Dermis blood vessel endothelial cell (primary cell): ENCODE measurements at places on chromosomes 6 and 20. TPM values are rescaled to one million over a fixed set of nuclear protein-coding genes. Genes with fewer than 3 reads are reported as not detected.

GRCh38 chr6:28449056-28449455, 5.8 kb upstream of the ZSCAN23 start:
- DNase-seq, result no peak

The ZC2HC1B gene
- total RNA-seq, result not detected in 2 replicates

- DNase-seq, result peak; percentile 4
Measured at GRCh38 chr20:44858606-44859360, 26.7 kb upstream of the YWHAB start.

GRCh38 chr6:140773276-140773675, 1359.4 kb upstream of the GJE1 start:
- DNase-seq, result peak; percentile 75
